Aorta (tissue), 5 donors: ENCODE measurements at places on chromosomes 13 and 19.

DNA sequence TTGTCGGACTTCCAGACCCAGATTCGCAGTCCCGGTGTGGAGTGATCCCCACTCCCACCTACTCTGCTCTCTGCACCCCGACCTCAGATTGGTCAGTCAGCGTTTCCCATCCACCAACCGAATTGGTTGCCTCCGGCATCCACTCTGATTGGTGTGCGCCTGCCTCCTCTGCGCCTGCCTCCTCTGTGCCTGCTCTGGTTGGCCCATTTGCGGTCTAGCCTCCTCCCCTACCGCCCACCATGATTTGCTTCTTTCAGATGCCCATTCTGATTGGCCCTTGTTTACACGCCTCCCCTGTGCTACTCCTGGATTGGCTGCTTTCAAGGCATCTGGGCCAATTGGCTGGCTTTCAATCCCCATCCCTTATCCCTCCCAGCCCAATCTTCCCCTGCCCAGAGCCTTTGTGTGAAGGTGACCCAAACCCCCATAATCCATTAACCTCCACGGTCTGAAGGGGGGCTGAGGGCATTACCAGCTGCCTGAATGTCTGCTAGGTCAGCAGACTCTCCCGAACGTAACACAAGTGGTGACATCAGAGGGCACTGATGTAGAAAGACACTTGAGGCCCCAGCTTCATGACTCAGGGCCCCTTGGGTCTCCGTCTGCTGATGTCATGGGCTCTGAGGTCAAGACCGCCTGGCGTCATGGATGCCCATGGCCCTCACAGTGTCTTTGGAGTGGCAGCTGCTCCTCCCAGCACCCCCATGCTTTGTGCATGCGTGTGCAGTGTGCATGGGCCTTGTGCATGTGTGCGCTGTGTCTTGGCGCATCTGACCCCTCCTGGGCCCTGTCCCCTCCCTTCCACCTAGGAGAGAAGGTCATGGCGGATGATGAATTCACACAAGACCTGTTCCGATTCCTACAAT, 80.4 kb downstream of the MAP4K1 start:
- DNase-seq: no peak

DNA sequence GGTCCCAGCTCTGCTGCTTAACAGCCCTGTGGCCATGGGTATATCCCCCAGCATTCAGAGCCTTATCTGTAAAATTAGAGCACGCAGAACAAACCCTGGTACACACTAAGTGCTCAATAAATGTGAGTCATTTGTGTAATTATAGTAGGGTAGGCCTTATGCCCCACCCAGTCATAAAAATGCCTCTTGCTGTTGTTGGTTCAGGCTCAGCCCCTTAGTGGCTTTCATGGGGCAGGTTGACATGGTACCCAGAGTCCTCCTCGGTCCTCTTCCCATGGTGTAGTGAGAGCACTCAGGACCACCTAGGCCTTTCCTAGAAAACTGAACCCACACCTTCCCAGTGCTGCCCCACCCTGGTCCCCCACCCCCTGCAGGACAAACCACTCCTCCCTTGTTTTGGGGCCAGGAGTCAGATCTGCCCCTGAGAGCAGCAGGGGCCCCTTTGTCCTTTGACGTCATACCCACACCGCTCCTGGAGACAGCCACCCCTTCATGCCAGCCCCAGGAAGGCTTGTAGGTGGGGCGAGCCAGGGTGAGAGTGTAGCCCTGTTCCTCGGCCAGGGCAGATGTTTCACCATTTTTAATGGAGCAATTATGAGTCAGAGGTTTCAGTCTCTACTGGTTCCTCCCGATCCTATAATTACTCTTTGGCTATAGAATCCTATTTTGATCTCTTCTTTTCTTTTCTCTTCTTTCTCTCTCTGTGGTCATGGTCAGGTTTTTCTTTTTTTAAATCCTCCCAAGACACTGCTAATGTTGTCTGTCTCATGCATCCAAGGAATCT, 36.8 kb downstream of the ACTN4 start:
- DNase-seq: peak; percentile 83

DNA sequence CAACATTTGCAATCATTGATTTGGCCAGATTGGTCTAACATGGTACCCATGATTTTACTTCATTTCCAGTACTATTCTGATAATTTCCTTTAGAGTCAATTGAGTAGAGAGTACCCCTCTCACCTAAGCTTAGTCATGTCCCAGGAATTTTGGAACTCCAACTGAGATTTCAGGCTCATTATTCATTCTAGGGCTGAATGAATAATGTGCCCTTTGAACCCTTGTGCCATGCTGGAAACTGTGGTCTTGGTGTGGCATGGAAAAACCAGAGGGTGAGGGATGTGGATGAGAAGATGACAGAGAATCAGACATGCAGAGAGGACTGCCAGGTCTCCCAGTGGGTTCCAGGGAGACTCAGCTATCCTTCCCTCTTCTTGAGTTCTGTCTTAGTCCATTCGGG, 30.2 kb downstream of the ITM2B start:
- DNase-seq: no peak

DNA sequence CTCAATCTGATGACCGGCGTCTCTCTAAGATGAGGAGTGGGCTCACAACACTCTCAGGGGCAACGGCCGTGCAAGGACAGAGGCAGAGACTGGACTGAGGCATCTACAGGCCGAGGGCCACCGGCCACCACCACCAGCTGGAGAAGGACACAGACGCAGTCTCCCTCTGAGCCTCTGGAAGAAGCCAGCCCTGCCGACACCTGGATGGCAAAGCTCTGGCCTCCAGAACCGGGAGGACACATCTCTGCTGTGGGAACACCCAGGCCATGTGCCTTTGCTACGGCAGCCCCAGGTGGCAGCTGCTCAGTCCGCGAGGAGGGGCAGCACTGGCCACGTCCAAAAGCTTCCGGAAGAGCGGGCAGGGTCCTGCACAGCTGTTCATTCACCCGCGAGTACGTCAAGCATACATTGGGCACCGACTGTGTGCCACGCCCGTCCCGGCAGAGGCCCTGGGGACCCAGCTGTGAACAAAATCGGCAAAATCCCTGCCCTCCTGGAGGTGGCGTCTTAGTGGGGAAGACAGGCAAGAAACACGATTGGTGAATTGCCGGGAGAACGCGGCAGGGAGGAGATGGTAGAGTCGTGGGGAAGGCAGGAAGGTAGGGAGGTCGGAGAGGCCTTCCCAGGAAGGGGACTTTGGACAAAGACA, 17.1 kb downstream of the C2CD4C start:
- DNase-seq: peak; percentile 34

- DNase-seq: no peak
Measured at GRCh38 chr19:14435320-14436050, 2.4 kb downstream of the PKN1 start.

GRCh38 chr13:112820318-112820717, 130.5 kb downstream of the ATP11A start:
- DNase-seq: peak; percentile 39

DNA sequence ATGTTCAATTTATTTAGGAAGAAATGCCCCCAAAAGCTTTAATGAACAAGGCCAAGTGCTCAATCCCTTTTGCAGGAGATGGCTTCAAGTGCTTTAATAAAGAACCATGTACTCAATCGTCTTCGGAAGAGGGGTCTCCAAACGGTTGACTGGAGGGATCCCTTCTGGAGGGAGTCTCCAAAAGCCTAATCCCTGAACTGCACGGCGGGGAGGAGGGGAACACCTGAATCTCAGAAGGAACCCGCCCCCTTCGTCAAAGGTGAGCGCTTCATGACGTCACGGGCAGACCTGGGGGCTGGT, 505 bp downstream of the PAF1 start:
- DNase-seq: no peak

DNA sequence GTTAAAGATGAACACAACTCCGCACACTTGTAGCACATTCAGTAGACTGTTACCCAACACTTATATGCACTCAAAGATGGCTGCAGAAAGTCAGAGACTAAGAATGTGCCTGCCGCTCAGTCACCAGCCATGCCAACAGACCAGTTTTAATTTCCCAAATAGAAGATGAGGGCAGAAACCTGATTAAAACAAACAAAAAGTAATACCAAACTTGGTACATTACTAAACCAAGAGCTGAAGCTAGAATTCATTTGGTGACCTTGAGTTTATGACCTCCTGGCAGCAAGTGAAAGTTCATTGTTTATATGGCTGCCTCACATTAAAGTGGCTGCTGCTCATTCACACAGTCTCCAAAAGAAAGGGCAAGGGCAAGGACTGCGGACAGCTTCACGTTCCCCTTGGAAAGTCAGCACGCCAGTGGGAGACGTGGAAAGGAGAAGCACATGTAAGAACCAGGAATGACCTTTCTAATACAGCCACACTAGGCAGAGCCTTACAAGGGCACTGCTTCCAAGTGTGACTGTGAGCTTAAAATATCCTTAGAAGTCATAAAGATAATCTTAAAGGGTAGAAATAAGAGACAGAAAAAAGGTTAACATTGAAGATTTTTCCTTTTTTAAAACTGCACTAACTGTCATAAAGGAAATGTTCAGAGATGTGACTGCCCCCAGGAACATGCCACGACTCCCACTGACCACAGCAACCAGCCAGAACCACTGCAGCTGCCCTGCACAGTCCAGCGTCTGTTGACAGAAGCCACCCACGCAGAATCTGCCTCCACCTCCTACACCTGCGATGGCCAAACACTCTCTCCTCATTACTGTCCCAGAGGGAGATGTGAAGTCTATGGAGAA, 73.5 kb downstream of the STK24 start:
- no peak for DNase-seq

GRCh38 chr19:3047496-3048189, 14.7 kb downstream of the TLE5 start:
- DNase-seq: peak; percentile 87

DNA sequence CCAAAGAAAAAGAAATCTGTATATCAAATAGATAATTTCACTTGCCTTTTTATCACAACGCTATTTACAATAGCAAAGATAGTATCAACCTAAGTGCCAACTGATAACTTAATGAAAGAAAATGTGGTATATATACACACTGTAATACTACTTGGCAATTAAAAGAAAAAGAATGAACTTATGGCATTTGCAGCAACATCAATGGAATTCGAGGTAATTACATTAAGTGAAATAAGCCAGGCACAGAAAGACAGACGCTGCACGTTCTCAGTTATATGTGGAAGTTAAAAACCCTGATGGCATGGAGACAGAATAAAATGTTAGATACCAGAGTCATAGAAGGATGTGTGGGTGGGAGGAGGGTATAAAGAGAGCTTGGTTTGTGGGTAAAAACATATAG, 1260.5 kb upstream of the PCDH9 start:
- DNase-seq: no peak

GRCh38 chr19:17054746-17055145, 20.5 kb downstream of the HAUS8 start:
- DNase-seq: no peak
